H7 (cell line): ENCODE measurements at places on chromosomes 13 and 19. TPM values are rescaled to one million over a fixed set of nuclear protein-coding genes. Genes with fewer than 3 reads are reported as not detected.

The KMT2B gene
- 12.9 and 16.3 TPM in 2 replicates for total RNA-seq

DNA sequence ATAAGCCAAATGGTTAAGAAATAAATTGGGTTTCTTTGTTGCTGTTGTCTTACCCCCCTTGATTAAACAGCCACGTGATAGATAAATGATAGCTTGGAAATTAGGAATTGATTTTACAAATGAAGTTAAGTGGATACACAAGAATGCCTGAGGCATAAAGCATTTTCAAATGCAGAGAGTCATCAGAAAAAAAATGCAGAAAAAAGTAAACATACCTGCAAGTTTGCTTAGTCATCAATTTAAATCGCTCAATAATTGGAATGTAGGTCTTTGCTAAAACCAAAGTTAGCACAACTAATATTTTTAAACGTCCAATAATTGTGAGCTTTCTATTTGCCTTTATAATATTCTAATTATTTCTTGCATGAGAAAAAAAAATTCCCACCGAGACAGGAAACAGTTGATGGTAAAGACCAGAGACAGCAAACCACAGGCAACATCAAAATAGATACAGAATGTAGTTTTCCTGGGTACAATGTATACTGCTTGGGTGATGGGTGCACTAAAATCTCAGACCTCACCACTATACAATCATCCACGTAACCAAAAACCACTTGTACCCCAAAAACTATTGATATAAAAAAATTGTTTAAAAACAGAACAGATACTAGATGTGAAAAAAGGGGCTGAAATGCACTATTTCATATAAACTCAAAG lies 924.0 kb downstream of the PCDH9 start:
- no peak for DNase-seq

- DNase-seq, result no peak
Observed at GRCh38 chr13:74533226-74533625, 399.0 kb upstream of the KLF12 start.

DNA sequence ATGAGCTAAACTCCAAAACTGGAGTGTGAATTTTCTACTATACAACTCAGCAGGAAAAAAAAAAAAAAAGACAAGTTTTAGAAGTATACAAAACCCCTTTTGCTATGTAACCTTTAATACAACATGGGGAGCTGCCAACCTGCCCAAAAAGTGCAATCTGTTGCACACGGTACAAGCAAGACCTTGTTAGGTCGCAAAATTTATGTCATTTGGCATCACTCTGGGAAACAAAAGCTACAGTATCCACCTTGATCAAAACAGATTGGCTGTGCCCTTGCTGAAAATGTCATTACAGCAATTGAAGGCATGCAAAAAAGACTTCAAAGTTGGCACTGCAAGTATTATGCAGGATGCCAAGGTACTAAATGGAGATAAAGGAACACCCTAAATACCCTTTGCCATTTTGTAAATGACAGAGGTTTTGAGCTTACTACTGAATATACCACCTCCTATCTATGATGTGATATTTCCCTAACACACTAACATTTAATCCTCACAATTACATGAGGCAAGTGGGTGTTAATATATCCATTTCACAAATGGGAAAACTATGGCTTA lies 150.1 kb downstream of the TBC1D4 start:
- no peak for DNase-seq

DNA sequence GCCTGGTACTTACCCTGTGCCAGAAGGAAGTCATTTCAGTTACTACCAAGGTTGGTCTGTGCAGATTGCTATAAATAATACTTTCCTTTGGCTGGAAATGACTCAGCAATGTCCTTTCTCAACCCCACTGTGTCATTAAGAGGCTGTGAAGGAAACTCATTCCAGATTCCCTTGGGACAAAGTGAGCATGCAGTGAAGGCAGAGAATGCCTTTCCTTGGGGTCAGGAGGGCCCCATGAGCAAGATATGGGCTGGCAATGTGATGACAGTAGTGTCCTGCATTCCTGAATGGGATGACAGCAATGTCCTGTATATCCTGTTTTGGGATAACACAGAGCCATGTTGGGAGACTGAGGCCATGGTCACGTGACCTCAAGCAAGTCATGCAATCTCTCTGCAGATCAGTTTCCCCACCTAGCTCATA lies 213.1 kb upstream of the TMTC4 start:
- DNase-seq, result no peak

DNA sequence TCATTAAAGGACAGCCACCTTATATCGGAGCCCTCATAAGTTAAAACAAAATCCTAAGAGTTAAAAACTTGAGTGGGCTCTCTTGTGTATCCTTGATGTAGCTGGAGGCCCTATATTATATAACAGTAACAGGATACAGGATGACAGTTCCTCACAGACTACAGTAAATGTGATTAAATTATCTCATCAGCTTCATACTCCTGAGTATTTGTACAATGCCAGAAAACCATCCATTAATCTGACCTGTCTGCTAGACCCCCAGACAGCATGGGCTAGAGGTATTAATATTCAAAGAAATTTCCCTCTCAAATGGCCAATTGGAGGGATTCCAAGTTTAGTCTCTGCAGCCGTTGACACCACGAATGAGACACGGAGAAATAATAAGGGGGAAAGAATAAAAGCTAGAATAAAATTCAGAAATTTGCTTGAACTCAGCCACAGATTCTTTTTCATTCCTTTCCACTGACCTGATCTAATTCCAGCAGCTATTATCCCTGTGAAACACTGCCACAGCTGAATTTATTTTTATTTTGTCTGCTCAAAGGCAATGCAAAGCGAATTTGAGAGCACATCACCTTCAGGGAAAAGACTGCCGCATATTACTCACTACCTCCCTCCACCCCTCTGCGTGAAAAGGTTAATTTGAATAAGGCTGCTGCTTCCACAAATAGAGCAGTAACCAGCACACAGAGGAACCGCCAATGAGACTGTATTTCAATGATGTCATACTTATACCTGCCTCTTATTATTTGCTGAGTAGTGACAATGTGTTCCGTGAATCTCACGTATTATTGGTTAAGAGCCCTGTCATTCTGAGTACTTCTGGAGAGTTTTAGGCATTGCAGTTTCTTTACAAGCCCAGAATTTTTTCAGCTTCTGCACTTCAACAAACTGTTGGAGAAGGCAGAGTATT lies 155.9 kb upstream of the KLF12 start:
- DNase-seq, result peak; percentile 6

The MEF2B gene
- total RNA-seq, result 0.80 TPM in 1 of 2 replicates, not detected in the other

DNA sequence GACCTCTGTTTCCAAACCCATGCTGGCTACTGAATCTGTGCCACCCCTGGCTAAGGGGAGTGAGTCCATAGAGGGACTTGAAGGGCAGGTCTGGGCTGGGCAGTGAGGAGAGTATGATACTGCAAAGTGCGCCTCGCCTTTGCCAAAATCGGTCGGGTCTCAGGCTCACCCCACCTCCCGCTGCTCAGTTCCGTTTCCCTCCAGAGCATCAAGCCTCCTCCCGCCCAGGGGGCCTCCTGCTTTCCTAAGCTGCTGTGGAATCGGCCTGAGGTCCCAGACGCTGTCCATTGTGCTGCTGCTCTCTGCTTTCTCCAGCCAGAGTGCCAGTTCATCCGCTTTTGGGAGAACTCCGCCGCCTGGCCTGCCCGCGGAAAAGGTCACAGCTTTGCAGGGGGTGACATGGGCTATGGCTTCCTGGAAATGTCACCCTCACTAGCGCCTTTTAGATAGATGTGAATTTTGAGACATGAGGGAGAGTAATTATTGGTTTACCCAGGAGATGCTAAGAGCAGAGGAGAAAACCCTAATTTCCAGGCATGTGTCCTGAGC lies 1418.4 kb downstream of the UQCRFS1 start:
- DNase-seq, result peak; percentile 56

The RNF17 gene
- not detected in 2 replicates for total RNA-seq

DNA sequence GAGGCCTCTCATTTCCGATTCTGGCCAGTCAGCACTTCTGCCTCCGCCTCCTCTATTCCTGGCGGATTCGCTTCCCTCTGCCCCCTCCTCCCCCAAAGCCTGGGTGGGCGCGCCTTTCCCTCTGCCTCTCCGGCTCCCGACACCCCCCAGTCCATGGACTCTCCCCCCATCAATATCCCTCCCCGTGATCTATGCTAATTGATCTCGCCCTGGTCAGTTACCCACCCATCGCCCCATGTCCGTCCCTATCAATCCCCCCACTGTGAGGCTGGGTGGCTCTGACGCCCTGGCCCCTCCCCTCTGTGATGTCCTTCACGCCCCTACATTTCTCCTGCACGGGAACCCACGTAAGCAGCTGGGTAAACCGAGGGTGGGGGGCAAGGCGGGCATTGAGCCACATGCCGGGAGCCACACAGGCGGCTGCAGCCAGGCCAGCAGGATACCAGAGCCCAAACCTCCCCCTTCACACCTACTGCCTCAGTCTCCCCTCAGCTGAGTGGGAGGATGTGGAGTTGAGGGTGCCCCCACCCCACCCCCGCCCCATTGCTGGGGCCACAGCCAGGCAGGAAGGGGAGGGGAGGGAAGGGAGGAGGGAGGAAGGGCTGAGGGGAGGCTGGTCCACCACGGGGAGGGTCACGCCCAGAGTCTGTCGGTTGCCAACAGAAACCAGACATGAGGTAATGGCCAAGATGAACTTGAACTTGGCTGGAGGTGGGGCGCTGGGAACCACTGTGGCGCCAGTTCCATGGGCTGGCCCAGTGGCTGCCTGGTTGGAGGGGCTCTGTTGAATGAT lies 21.0 kb downstream of the SMIM24 start:
- DNase-seq, result peak; percentile 88

DNA sequence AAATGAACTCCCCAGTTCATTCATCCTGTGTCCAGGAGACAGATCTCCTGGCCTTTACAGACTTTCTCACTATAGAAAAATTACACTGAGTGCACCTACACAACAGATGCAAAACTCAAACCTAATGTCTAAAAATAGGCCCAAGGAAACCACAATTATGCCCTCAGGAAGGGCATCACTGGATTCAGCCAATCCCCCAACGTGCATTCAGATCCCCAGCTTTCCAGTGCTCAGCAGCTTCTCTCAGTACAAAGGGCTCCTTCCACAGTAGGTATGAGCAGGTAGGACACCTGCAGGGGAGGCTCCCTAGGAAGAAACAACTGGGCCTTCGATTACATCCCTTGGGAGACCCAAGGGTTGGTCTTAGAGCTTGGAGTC lies 2.1 kb downstream of the ZNF709 start:
- no peak for DNase-seq

DNA sequence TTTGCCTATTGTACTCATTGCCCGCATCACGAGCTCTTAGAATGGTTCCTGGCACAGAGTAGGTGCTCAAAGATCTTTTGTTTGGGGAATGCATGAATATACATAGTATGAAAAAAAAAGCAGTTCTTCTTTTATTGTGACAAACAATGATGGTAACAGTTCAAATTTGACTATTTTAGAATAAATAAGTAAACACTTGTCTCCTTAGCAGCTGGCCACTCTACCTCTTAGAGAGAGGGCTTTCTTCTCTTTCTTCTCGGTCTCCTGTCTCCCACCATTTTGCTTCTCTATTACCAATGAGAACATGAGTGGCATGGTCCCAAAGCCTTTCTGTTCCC lies 639 bp upstream of the SLAIN1 start:
- no peak for DNase-seq

The FCER2 gene
- total RNA-seq, result not detected in 2 replicates

The EXOC3L2 gene
- 2.2 and 5.4 TPM in 2 replicates for total RNA-seq

DNA sequence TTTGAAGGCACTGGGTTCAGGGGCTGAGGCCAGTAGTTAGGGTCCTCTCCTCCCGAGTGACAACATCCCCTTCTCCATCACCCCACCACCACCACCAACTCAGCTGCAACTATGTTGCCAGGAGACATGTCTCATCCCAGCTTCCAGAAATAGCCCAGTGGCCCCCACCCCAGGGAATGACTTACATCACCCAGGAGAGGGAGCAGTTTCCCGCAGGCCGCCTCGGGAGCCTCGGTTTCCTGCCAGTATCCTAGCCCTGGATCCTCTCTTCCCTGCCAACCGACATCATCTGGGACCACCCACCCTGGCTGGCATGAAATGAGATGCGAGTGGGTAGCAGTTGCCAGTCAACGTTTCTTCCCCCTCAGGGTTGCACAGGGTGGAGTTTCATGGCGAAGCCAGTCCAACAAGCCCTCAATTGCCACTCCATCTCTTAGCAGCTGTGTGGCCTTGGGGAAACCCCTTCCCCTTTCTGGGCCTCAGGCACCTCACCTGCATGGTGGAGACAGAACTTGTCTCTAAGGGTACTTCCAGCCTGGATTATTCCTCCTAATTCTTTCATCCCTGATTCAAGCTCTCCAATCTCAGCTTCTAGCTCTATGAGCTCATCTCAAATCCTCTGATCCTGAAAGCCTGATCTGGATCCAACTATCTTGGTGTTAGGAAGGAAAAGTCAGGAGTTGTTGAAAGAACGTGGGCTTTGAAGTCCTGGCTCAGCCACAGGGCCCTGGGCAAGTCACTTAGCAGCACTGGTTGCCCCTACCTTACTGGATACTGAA lies 3.9 kb upstream of the GSK3A start:
- peak; percentile 90 for DNase-seq

GRCh38 chr13:25963674-25964073 lies 88.1 kb downstream of the SHISA2 start:
- no peak for DNase-seq

DNA sequence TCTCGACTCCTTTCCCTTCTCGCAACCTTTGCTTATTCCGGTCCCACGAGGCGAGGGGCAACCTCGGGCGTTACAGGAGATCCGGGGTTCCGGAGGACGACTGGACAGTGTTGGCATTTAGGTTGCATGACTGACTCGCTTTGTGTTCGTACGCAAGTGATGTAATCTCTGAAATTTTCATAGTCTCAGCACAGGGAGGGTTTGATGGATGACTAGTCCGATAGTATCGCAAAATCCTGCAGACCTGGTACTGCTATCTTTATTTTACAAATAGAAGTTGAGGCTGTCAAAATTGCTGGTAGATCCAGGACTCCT lies 342 bp downstream of the DDX49 start:
- DNase-seq, result no peak

GRCh38 chr19:55101261-55101660 lies 16.2 kb downstream of the PPP1R12C start:
- no peak for DNase-seq

The RAB20 gene
- total RNA-seq, result 12.1 and 20.8 TPM in 2 replicates

The ARL11 gene
- 0.17 and 0.37 TPM in 2 replicates for total RNA-seq

GRCh38 chr19:57656346-57656745 lies 12.4 kb upstream of the ZSCAN4 start:
- DNase-seq, result no peak

DNA sequence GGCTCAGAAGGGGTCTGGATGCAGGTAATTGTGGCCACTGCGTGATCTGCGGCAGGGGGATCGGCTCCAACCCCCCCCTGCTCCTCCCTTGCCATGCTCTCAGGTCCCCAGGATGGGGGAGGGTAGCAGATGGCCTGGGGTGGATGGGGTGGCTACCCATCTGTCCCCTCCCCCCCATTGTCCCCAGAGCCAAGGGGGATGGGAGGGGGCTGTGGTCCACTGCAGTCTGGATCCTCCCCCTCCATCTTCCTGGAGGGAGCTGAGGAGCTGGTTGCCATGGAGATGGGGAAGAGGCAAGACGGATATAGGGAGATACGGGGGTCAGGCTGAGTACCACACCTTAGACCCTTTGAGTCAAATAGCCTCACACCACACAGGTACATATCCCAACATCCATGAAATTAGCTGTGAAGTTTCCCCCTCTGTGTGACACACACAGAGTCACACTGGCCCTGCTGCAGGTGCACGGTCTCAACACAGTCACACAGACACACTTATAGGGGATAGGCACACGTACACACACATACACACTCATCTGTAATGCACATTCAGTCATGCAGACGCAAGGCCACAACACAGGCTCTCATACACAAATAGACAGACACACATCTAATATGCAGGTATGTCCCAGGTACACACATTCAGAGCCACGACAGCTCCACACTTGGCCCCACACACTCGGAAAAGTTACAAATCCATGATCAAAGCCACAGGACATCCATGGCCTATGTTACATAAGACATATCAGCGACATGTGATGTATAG lies 1.8 kb upstream of the NOVA2 start:
- DNase-seq, result no peak
